ENCODE measurements at places on chromosomes 11 and 22. TPM values are rescaled to one million over a fixed set of nuclear protein-coding genes. Genes with fewer than 3 reads are reported as not detected.

RAB3IL1 gene
- total RNA-seq: 48.1 TPM

DAGLA gene
- total RNA-seq: 3.6 TPM

SCGB1D2 gene
- total RNA-seq: not detected

C22orf42 gene
- total RNA-seq: not detected

GTSE1 gene
- total RNA-seq: 1.6 TPM

FAM180B gene
- not detected for total RNA-seq

MGAT3 gene
- 13.5 TPM for total RNA-seq

- no peak for DNase-seq
- no peak overlapping the region for H3K4me3 ChIP-seq
- no peak overlapping the region for H3K27ac ChIP-seq
- H3K27me3 ChIP-seq: no peaks in the 10 kb centered on the region
- H3K36me3 ChIP-seq: no peaks in the 10 kb centered on the region
- H3K4me1 ChIP-seq: peaks cover 32% of the 10 kb centered on the region
Observed at GRCh38 chr11:118267486-118267885, 3.4 kb upstream of the MPZL2 start.

GRCh38 chr11:104279587-104279986 lies 115.6 kb upstream of the PDGFD start:
- DNase-seq: no peak
- no peak overlapping the region for H3K27ac ChIP-seq
- no peaks in the 10 kb centered on the region for H3K27me3 ChIP-seq
- no peaks in the 10 kb centered on the region for H3K4me1 ChIP-seq
- H3K36me3 ChIP-seq: no peaks in the 10 kb centered on the region

DNA sequence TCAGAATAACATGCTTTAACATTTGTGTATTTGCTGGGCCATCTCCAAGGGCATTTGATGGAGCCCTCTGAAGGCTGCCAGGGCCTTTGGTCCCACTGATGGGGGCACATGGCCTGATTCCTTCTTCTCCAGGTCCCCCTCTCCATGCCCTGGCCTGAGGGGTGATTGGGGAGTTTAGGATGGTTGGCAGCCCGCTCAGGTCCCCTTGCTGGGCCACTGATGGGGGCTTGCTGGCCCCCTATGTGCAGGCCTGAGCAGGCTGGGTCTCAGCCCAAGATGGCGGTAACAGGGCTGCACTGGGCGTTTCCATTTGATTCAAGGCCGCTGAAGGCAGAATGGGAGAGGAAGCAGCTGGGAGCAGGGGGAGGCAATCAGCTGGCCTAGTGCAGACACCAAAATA lies 113.7 kb upstream of the NECTIN1 start:
- no peaks in the 10 kb centered on the region for H3K4me1 ChIP-seq

DNA sequence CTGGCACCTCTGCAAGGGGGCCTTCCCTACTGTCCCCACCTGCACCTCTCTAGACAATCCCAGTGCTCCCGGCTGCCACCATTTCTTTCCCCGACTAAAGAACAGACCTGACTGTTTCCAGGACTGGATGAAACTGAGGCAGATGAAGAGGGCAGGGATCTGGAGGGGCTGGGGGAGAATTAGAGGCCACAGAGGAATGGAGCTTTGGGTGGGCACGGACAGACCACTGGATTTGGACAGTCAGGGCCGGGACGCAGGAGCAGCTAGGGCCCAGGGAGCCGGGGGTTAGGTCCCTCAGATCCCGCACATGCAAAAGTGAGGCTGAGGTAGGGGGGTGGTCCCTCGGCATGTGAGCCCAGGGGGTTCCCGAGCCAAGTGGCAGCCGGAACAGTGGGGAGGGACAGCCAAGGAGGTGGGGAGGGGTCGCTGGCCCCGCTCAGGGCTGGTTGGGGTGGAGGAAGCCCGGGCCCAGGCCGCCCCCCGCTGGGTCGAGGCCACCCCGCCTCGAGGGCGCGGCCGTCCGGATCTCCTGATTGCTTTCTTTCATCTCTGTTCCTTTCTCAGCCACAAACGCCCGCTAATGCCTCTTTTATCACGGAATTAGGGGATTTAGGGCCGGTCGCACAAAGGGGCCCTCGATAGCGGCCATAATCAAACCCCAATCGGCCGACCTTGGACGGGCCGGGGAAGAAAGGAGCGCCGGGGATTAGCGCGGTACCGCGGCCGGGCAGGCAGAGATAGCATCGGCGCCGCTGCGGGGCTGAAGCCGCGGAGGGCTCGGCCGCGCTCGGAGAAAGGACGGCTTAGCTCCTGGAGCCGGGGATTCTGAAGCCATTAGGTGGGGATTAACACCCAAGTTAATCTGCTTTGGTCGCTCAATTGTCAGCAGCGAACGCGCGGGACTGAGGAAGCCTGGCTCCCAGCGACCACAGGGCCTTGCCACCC lies 9.3 kb downstream of the SLC25A1 start:
- no peaks in the 10 kb centered on the region for H3K36me3 ChIP-seq
- H3K27ac ChIP-seq: no peak overlapping the region
- DNase-seq: no peak
- peak overlapping the region; percentile 14 for H3K4me3 ChIP-seq

DNA sequence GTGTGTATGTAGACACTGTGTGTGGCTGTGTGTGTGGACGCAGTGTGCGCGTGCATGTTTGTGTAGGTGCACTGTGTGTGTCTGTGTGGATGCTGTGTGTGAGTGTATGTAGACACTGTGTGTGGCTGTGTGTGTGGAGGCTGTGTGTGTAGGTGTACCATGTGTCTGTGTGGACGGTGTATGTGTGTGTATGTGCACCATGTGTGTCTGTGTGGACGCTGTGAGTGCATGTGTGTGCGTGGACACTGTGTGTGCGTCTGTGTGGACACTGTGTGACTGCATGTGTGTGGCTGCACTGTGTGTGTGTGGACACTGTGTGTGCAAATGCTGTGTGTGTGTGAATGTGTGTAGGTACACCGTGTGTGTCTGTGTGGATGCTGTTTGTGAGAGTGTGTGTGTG lies 10.3 kb downstream of the TRPM5 start:
- no peaks in the 10 kb centered on the region for H3K27me3 ChIP-seq
- no peaks in the 10 kb centered on the region for H3K36me3 ChIP-seq
- no peak for DNase-seq
- H3K4me3 ChIP-seq: no peak overlapping the region

DNA sequence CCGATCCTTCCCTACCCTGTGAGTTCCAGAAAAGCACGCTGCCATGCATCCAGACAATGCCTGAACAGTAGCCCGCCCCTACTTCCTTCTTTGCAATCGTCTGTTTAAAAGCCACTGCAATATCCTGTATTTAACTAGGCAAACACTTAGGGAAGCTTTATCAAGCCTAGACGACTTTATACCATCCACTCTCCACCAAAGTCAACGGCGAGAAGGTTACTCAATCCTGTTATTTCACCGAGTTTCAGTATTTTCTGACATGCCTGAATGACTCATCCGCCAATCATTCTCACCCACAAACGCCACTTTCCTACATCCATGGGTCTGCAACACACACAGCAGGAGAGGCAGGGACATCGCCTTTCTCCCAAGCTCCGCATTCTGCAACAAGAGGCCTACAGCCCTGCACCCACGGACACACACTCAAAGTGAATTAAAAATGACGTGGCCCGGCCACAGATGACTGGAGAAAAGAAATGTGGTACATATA lies 9.3 kb downstream of the CELSR1 start:
- H3K36me3 ChIP-seq: no peaks in the 10 kb centered on the region
- peaks cover 37% of the 10 kb centered on the region for H3K27me3 ChIP-seq
- H3K4me3 ChIP-seq: no peak overlapping the region
- no peak overlapping the region for H3K27ac ChIP-seq
- no peaks in the 10 kb centered on the region for H3K4me1 ChIP-seq
- DNase-seq: no peak

GRCh38 chr22:38027487-38027886 lies 29.7 kb upstream of the PICK1 start:
- no peak overlapping the region for H3K27ac ChIP-seq
- no peak for DNase-seq
- H3K4me3 ChIP-seq: no peak overlapping the region
- H3K27me3 ChIP-seq: no peaks in the 10 kb centered on the region
- H3K36me3 ChIP-seq: no peaks in the 10 kb centered on the region

DNA sequence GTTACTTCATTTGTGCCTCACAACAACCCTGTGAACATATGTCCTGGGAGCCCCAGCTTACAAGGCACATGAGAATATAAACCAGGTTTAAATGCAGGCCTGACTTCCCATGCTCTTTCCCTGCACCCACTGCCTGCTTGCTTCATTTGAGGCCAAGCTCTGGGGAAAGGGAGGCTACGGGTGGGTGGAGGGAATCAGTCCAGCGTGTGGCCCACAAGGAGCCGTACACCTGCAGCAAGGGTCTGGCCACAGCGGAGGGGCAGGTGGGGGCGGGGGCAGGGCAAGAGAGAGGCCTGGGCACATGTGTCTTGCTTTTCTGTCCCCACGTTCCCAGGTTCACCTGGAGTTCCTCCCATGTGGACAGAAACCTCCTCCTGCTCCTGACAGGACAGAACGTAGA lies 26.2 kb downstream of the FAM83F start:
- no peak overlapping the region for H3K27ac ChIP-seq
- peaks cover 8% of the 10 kb centered on the region for H3K4me1 ChIP-seq
- no peak for DNase-seq
- H3K36me3 ChIP-seq: no peaks in the 10 kb centered on the region
- peaks cover 6% of the 10 kb centered on the region for H3K27me3 ChIP-seq

GRCh38 chr11:100832829-100833228 lies 145.7 kb downstream of the ARHGAP42 start:
- no peaks in the 10 kb centered on the region for H3K4me1 ChIP-seq
- no peak overlapping the region for H3K27ac ChIP-seq
- no peak overlapping the region for H3K4me3 ChIP-seq

- H3K27ac ChIP-seq: no peak overlapping the region
- H3K27me3 ChIP-seq: no peaks in the 10 kb centered on the region
- H3K4me1 ChIP-seq: no peaks in the 10 kb centered on the region
- H3K36me3 ChIP-seq: no peaks in the 10 kb centered on the region
Observed at GRCh38 chr11:33515347-33515746, 185.3 kb downstream of the C11orf91 start.

DNA sequence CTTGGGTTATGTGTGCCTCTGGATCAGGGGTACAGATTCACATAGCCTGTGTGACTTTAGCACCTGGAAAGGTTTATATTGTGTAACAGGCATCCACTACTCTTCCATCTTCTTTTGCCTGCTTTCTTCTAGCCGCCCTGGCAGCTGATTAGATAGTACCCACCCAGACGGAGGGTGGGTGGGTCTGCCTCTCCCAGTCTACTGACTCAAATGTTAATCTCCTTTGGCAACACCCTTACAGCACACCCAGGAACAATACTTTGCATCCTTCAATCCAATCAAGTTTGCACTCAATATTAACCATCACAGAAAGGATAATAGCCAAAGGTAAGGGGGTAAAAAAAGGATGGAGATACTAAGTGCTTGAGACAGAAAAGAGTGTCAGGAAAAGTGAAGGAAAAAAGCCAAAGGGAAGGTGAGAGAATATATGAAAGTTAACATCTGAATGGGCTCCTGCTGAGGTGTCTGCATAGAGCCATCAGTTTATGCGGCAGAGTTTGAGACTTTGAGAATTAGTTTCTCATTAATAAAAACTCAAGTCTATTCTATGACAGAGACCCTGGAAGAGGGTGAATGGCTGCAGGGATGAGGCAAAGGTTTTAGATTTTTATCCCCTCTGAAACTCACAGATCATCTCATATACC lies 2.6 kb upstream of the OR51B6 start:
- no peak for DNase-seq
- H3K36me3 ChIP-seq: no peaks in the 10 kb centered on the region
- no peak overlapping the region for H3K27ac ChIP-seq
- H3K4me3 ChIP-seq: no peak overlapping the region
- no peaks in the 10 kb centered on the region for H3K4me1 ChIP-seq
- H3K27me3 ChIP-seq: no peaks in the 10 kb centered on the region

DNA sequence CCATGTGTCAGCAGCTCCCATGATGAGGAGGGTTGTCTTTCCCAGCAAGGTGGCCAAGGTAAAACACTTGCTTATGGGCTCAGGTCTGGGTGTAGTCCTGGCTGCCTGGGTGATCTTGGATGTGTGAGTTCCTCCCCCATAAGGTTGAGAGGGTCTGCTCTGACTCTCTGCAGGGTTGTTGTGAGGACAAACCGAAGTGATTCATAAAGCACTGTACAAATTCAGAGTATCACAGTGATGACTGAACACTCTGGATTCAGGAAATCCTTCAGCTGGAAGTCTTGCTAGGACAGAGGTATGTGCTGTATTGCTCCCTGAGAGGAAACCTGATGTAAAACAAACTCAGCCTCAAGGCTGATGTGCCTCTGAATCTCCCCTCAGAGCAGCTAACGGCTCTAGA lies 220.9 kb upstream of the PITPNB start:
- H3K36me3 ChIP-seq: no peaks in the 10 kb centered on the region
- no peaks in the 10 kb centered on the region for H3K27me3 ChIP-seq
- H3K4me3 ChIP-seq: no peak overlapping the region
- DNase-seq: no peak
- no peak overlapping the region for H3K27ac ChIP-seq

GRCh38 chr11:134044514-134045284 lies 24.2 kb upstream of the JAM3 start:
- H3K36me3 ChIP-seq: no peaks in the 10 kb centered on the region

GRCh38 chr11:86488553-86488952 lies 113.9 kb downstream of the CCDC81 start:
- H3K27me3 ChIP-seq: no peaks in the 10 kb centered on the region
- no peak overlapping the region for H3K27ac ChIP-seq
- peaks cover 11% of the 10 kb centered on the region for H3K4me1 ChIP-seq
- H3K36me3 ChIP-seq: no peaks in the 10 kb centered on the region

DNA sequence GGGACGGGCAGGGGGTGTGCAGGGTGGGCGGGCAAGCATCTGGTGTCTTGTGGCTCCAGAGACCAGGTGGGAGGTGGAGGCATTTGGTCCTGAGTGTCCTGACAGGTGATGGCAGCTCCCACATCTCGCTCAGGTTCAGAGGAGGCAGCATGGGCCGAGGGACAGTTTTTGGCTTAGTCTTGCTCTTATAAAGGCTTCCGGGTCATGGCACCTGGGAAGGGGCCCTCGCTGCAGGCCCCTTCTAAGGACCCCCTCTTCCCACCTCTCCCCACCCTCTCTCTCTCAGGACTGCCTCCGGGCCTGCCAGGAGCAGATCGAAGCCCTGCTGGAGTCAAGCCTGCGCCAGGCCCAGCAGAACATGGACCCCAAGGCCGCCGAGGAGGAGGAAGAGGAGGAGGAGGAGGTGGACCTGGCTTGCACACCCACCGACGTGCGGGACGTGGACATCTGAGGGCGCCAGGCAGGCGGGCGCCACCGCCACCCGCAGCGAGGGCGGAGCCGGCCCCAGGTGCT lies 9.9 kb downstream of the CCND1 start:
- peak; percentile 54 for DNase-seq
- peaks cover 56% of the 10 kb centered on the region for H3K36me3 ChIP-seq
- no peaks in the 10 kb centered on the region for H3K27me3 ChIP-seq
- H3K27ac ChIP-seq: no peak overlapping the region
- no peak overlapping the region for H3K4me3 ChIP-seq
